ENCODE measurements at places on chromosomes 4 and X. TPM values are rescaled to one million over a fixed set of nuclear protein-coding genes. Genes with fewer than 3 reads are reported as not detected.
A peak's percentile ranks its signal among the peaks of the same experiment; 100 is the strongest.

DNA sequence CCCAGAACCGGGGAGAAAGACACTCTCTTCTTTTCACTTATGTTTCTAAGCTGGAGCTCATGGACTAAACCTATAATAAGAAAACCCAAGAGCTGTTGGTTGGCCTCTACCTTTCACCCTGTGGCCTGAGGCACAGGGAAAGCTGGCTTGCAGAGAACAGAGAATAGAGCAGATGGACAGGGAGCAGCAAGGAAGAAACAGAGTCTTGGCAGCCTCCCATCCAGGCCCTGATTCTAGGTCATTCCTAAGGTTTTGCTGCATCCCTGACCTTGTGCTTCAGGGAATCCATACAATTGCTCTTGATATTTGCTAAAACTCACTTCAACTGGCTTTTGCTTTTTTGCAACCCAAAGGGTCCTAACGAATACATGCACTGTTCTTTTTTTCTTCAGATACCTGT lies 87.8 kb downstream of the SMIM20 start:
- H3K36me3 ChIP-seq, result no peaks in the 10 kb centered on the region
- no peak for DNase-seq
- no peaks in the 10 kb centered on the region for H3K27me3 ChIP-seq
- H3K27ac ChIP-seq, result no peak overlapping the region

DNA sequence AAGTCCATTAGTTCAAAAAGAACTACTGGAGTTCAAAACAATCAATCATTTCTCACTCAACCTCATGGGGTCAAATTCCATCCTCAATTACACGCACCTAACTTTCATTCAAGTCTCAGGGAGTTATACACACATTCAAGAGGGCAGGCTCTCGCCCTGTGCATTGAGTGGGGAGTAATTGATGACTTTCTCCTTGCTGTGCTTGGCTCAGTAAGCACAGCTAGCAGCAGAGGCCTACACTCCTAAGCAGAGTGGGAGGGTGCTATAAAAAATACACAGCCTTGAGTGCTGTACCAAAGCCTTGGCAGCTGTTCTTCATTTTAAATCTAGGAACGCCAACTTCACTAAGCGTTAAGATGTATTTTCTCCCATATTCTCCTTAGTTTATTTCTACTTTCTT lies 958.3 kb upstream of the ADGRL3 start:
- no peaks in the 10 kb centered on the region for H3K4me1 ChIP-seq
- H3K27me3 ChIP-seq, result no peaks in the 10 kb centered on the region
- no peak for DNase-seq
- H3K27ac ChIP-seq, result no peak overlapping the region
- no peak overlapping the region for H3K4me3 ChIP-seq

DNA sequence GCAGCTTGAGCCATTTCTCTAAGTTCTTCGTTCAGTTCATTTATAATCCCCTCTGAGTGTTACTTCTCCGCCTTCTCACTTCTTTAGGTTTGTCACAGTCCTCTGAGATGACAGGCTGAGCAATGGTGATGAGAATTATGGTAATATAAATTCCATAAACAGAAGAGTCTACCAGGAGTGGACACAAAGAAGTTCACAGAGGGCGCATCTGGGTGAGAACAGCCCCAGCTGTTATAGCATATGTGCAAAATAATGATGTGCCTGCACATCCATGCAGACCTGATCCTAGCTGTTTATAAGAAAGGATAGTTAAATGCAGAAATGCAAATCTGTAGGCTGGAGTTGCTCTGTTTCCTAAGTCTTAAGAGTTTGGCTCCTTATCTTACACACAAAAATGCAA lies 377.5 kb downstream of the KCNIP4 start:
- no peak overlapping the region for H3K4me3 ChIP-seq
- H3K27me3 ChIP-seq, result no peaks in the 10 kb centered on the region
- no peaks in the 10 kb centered on the region for H3K36me3 ChIP-seq
- H3K4me1 ChIP-seq, result no peaks in the 10 kb centered on the region
- H3K27ac ChIP-seq, result no peak overlapping the region

- H3K36me3 ChIP-seq, result no peaks in the 10 kb centered on the region
- H3K27ac ChIP-seq, result no peak overlapping the region
- H3K27me3 ChIP-seq, result no peaks in the 10 kb centered on the region
- no peak overlapping the region for H3K4me3 ChIP-seq
These were observed 13.6 kb upstream of the CYTL1 start for GRCh38 chr4:5032813-5033212.

DNA sequence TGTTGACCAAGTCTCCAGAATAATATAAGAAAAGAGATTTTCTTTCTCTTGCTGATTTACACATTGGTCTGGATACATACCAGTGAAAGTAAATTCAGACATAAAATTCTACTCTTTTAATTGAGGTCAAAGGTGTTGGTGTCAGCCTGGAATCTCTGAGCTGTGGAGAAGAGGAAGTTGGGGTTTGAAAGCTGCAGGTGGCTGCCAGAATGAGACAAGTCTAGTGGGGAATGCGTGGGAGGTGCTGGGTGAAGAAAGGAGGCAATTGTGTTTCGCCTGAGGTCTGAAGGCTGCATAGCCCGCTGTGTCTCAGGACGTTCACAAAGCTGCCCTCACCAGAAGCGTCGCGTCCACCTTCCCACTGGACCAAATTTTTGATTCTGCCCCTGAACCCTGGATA lies 31.2 kb downstream of the PHEX start:
- no peaks in the 10 kb centered on the region for H3K36me3 ChIP-seq
- no peaks in the 10 kb centered on the region for H3K27me3 ChIP-seq
- DNase-seq, result peak; percentile 56
- H3K4me1 ChIP-seq, result peaks cover 8% of the 10 kb centered on the region
- H3K4me3 ChIP-seq, result no peak overlapping the region

- H3K4me1 ChIP-seq, result no peaks in the 10 kb centered on the region
- no peak for DNase-seq
- no peak overlapping the region for H3K27ac ChIP-seq
- H3K36me3 ChIP-seq, result no peaks in the 10 kb centered on the region
- H3K4me3 ChIP-seq, result no peak overlapping the region
- H3K27me3 ChIP-seq, result no peaks in the 10 kb centered on the region
These were observed 110.1 kb downstream of the LARP7 start for GRCh38 chr4:112747036-112747435.

DNA sequence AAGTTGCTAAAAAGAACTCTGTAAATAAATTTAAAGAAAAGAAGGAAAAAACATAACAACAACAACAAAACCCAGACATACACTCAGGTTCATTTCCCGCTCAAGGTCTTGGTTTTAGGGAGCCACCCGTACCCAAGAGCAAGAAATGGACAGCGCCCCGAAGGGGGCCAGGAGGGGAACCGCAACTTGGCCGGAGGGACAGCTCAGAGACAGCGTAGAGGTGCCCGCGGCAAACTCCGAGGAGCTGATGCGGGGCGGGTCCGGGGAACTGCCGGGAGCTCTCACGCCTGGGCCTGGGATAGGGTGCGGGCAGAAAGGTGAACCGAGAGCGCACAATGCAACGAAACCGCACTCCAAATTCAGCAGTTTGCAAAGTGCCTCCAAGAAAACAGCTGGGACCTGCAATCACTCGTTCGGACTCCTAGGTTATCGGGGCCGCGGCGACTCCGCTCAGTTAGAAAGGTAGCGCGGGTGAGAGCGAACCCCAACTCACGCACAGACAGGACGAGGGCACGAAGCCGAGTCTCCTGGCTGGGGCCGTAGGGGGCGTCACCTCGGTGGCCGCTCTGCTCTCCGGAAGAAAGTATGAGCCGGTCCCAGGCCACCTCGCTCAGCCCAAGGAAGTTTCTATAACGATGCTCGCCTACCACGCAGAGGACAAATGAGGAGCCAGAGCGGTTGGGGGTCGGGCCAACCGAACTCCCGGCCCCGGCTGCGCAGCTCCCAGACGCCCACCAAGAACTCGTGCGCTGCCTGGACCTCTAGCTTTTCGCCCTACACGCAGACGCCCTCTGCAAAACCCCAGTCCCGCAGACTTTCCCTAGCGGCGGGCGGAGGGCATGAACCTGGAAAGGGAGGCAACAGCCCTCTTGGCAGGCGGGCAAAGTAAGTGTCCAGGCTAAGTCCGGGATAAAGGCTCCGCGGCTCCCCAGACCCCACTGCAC lies 1.4 kb downstream of the NDNF start:
- H3K4me3 ChIP-seq, result no peak overlapping the region
- no peak overlapping the region for H3K27ac ChIP-seq
- no peaks in the 10 kb centered on the region for H3K36me3 ChIP-seq
- no peak for DNase-seq
- no peaks in the 10 kb centered on the region for H3K27me3 ChIP-seq

- H3K4me1 ChIP-seq, result peaks cover 55% of the 10 kb centered on the region
- no peaks in the 10 kb centered on the region for H3K27me3 ChIP-seq
- peak overlapping the region; percentile 86 for H3K4me3 ChIP-seq
- no peaks in the 10 kb centered on the region for H3K36me3 ChIP-seq
These were observed 674 bp downstream of the SEC24B start for GRCh38 chr4:109434007-109434971.

DNA sequence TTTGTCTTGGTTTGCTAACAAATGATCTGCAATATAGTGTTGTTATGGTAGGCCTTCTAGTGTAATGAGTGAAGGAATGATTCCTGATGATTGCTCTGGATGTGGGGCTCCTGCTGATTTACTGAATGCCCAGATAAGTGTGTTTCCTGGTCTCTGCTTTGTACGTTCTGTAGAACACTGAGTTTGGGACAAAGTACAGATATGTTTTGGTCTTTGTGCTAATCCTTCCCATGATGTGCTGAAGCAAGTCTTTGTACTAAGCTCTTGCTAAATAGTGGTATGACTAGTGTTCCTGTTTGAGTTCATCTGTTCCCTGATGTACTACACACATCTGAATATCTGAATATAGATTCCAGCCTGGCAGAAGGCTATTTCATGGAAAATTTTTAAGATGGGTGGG lies 36.9 kb upstream of the XIAP start:
- no peak overlapping the region for H3K4me3 ChIP-seq
- H3K4me1 ChIP-seq, result no peaks in the 10 kb centered on the region
- H3K27ac ChIP-seq, result no peak overlapping the region
- no peaks in the 10 kb centered on the region for H3K27me3 ChIP-seq
- no peak for DNase-seq
- H3K36me3 ChIP-seq, result no peaks in the 10 kb centered on the region

- H3K27ac ChIP-seq, result no peak overlapping the region
- no peaks in the 10 kb centered on the region for H3K4me1 ChIP-seq
- no peak overlapping the region for H3K4me3 ChIP-seq
- H3K36me3 ChIP-seq, result no peaks in the 10 kb centered on the region
- no peaks in the 10 kb centered on the region for H3K27me3 ChIP-seq
These were observed 86.1 kb downstream of the ADGRG4 start for GRCh38 chrX:136386826-136387225.

ZMYM3 gene
- total RNA-seq, result 29.1 TPM

AREG gene
- not detected for total RNA-seq

SYP gene
- 1.2 TPM for total RNA-seq

PNMA6F gene
- total RNA-seq, result not detected

RHOXF2 gene
- not detected for total RNA-seq

SSX2B gene
- not detected for total RNA-seq

Data from Karpas-422 (cell line).